ENCODE measurements at places on chromosomes 11 and 22.

DNA sequence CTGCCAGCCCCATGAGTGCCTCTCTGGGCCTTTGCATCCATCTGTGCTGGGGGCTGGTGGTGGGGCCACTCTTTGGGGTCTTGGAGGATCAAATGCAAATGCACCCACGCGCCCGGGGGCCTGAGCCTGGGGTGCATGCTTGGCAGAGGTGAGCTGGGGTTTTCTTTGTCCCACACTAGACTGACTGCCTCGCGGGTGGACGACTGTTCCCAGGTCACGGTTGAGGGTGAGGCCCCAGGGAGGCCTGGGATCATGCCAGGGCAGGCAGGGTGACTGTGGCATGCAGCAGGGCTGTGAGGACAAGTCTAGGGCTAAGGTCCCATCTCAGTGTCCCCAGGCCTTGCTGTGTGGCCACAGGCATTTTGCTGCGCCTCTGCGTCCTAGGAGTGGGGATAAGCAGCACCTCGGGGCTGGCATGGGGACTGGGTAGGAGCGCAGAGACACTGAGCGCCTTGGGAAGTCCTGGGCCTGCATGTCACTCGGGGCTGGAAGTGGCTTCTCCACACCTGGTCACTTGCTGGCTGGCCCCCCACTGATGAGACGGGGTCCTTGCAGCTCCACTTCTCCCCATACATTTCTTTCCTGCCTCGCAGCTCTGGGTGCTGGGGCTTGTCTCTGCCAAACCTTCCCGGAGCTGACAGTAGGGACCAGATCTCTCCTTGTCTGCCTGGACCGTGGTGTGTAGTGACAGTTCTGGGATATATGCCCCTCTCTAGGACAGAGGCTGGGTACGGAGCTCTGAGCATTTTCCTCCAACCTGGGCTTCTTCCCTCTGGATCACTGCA lies 133.1 kb downstream of the CTTN start:
- no peak for DNase-seq

DNA sequence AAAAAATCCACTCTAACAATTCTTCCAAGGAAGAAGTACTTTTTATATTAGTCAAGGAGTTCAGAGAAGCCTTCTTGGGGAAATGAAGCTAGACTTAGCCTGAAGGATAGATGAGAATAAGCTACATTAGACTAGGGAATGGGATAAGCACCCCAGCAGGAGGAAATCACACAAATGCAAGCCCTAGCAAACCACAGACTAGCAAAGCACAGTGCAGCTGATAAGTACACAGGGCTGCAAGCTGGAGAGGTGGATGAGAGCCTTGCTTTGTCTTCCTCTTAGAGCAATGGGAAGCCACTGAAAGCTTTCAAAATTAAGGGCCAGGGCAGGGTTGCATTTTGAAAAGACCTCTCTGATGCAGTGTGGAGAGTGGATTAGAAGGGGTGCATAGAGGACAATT lies 946.2 kb downstream of the LRRC4C start:
- DNase-seq: no peak

DNA sequence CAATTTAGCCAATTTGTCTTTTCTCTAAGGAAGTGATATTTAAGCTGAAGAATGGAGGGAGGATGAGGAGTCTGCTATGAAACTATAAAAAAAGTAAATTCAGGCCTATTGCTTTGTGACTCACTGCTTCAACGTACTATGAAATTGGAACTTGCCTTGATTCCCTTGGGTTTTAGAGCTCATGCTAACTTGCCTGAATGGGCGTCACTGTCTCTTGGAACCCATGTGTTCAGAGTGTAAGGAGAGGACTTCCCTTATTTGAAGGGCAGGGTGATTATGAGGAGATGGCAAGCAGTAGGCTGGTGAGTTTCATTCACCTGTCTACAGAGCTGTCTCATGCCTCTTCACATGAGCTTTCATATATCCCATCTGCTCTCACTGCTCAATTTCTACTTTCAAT lies 28.7 kb upstream of the WT1 start:
- DNase-seq: no peak

DNA sequence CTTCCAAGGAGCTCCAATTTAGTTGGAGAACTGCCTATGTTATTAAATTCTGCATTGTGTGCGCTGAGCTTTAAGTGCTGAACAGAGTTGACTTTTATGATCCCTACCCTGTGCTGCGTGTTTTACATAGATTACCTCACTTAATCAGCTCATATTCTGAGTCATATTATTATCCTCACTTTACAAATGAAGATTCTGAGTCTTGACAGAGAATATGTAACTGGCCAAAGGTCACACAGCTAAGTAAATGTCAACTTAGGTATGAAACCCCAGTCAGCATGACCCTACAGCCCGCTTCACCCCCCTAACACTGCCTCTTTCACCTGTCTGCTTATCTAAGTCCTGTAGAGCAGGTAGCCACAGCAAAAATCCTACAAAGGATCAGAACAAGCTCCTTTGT lies 19.8 kb upstream of the TMPRSS5 start:
- DNase-seq: no peak

DNA sequence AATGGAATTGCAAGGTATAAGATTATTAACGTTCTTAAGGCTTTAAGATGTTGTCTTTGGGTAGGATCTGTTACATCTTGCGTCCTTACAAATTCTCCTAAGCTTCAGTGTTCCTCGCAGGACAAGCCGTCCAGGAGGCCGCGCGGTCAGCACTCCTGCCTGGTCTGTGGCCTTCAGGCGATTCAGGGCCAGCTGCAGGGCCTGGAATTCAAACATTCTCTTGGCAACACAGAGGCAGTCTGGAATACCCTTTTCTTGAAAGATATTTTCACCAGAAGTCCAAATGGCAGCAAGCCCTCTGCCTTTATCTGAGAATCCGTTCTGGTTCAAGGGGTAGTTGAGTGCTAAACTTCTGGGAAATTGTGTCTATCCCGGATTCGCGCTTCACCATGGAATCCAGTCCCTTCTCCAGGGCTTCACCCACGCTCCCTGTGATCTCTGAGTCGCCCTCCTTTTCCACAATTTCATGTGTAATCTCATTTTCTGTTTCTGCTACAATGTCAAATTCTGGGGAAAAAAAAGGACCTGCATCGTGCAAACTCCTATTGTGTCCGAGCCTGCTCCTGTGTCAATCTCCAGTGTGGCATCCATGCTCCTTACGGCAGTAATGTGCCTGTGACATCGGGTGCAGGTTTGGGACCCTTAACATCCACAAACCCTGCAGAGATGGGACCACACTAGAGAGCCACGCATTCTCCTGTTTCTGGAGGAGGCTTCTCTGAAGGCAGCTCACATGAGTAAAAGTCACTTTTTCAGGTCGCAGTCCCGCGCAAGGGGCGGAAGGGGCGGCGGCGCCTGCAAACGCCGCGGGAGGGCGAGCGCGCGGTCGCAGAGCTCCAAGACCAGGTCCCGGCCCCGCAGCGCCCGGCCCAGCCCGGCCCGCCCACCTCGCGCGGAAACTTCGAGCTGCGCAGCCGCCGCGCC lies 25.4 kb upstream of the SORL1 start:
- no peak for DNase-seq

DNA sequence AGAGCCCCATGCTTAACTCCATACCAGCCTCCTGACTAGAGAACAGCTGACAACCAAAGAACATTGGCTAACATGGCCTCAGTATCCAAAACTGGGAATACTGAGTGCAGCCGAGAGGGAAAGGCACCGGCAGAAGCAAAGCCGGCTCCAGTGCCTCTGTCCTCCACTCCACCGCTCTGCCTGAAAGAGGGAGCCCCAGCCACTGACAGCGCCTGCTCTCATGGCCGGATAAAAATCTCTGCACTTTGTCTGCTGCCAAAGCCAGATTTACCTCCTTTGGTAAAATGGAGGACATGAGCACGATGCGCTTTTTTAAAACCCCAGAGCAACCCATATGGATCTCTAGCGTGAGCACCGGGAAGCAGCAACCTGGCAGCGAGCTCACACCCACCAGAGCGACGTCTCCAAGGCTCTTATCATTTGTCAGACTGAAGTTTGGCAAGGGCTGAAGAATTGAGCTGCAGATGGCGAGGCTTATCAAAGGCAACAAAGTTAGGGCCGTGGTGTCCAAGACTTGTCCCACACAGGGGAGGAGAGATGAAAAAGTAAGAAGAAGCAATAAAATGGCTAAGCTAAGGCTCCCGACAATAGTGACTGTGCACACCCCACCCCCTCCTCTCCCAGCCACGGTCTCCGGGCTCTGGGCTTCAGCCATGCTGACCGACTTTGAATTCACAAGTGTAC lies 71.4 kb downstream of the EFCAB6 start:
- DNase-seq: no peak

DNA sequence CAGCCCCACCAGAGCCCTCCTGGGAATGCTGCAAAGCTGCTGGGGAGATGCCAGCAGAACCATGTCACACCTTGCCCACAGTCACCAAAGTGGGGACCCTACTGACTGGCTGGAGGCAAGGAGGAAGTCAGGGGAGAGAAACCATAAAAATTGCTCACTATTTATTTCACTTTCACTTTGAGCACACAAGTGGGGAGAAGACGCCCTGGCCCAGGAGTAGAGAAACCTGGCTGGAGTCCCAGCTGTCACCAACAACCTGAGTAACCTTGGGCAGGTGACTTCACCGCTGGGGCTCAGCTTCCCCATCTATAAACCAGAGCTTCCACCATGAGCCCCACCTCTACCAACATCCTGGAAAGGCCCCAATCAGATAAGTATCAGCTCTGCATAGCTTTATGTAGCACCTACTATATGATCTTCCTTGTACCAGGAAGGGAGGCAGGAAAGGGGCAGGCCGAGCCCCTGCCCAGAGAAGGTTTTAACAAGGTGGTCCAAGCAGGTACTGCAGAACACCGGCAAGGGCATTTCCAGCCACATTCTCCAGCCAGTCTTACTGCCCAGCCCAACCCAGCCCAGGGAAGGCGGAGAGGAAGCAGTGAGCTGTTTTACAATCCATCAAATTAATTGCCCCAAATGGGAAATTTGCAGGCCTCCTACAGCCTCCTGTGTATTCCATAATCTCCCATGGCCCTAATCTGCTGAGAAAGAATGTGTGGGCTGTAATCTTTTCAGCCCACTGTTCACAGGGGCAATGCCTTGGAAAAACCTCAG lies 27.6 kb downstream of the PLEKHA7 start:
- DNase-seq: no peak

DNA sequence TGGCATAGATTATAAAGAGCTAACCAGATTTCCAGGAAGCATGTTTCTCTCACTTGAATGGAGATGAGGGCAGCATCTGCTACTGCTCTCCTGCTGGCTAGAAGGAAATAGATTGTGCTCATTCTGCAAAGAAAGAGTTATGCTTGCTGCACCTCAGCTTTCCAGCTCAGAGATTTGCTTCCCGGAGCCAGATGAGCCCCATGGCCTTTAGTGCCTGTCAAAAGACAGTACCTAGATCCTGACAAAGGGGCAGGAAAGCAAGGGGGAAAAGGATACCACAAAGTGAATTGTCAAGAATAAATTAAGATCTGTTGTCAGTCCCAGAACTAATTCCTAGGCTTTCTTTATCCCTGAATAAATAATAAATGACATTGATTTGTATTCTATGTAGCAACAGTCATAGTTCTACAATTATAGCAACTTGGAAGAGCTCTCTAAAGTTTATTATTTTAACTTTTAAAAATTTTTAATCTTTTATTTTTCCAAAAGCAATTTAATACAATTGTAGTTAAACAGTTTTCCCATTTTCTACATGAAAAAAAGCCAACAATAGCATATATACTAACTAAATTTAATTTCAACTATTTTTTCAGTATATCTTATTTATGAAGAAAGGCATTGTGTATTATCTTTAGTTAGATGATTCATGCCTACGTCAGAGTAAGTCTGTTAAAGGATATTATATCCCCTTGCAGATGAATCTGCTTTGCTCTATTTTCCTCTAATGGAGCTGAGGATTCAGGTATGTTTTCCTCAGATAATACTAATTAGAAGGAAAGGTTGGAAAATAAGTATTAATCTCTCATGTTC lies 306.1 kb upstream of the DDI1 start:
- peak; percentile 63 for DNase-seq

DNA sequence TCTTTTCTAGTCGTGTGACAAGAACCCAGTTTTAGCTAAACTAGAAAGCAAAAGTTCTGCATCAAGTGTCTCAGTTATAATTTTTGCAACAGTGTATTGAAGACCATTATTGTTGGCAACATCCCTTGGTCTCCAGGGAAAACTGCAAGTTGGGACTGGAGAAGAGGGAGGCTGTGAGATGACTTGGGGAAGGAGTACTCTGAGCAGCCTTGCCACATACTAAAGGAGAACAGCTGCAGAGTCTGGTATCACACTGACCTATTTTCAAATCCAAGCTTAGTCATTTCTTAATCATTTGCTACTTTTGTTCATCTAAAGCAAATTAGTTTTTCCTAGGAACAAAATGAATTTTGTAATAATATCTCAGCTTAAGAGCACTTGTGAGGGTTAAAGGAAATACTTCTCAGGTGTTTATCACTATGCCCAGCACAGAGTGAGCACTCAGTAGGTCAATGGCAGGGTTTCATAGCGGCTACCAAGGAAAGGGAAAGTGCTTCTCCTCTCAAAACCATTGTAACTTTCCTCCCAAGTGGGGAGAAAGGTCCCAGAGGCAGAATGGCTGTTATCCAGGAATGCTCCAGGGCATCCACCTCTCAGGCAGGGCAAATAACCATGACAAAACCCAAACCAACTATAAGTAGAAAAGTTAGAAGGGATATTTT lies 247.1 kb downstream of the C11orf87 start:
- no peak for DNase-seq

- DNase-seq: no peak
Observed at GRCh38 chr11:134045799-134046635, 22.9 kb upstream of the JAM3 start.

DNA sequence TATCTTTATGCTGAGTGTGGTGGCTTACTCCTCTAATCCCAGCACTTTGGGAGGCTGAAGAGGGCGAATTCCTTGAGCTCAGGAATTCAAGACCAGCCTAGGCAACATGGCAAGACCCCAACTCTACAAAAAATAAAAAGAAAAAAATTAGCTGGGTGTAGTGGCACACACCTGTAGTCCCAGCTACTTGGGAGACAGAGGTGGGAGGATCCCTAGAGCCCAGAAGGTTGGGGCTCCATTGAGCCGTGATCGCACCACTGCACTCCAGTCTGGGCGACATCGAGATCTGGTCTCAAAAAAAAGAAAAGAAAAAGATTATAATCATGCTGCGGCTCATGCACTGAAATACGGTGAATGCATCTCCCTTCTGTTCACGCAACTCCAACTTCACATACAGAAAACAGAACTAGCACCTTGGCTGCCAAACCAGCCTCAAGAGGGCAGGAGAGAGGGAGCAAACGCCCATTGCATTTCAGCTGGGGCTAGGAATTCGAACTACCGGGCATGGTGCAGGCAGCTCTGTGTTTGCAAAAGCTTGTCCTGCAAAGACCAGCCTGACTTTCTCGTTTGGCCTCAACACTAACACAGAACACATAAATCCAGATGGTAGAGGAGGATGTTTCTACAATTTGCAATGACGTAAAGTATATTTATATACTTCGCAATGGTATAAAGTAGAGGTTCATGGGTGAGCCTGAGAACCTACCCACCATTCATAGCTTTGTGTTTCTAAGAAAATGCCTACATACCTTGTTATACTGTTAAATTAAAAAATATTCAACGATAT lies 6.3 kb upstream of the SYNGR1 start:
- DNase-seq: peak; percentile 41

- no peak for DNase-seq
Observed at GRCh38 chr11:72030472-72031045, 31.9 kb downstream of the IL18BP start.

- DNase-seq: no peak
Observed at GRCh38 chr11:79536155-79536917, 95.5 kb upstream of the TENM4 start.
